ENCODE measurements at places on chromosomes 16 and 17.

DNA sequence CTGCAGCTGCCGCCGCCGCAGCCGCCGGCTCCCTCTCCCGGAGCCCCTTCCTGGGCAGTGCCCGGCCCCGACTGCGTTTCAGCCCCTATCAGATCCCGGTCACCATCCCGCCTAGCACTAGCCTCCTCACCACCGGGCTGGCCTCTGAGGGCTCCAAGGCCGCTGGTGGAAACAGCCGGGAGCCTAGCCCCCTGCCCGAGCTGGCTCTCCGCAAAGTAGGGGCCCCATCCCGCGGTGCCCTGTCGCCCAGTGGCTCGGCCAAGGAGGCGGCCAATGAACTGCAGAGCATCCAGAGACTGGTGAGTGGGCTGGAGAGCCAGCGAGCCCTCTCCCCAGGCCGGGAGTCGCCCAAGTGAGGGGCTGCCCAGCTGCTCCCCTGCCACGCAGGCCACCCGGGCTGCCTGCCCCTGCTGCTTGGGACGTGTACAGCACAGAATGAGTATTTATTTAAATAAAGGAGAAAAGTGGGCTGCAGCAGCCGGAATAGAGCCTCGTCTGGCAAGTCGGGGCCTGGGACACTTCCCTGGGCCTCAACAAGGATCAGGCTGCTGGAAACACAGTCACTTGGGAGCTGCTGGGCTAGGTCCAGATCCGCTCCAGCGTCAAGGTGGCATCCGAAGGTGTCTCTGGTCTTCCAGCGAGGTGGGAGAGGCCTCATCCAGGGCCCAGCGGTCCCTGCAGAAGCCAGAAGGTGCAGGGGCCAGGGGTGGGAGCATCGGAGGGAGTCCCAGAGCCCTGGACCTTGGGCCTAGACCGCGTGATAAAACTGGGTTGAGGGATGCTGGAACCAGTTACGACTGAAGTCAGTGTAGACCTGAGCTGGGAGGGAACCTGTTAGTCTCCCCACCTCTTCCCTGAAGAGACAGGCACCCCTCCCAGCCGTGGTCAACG is 8.8 kb downstream of the TBX2 start:
- DNase-seq: no peak

DNA sequence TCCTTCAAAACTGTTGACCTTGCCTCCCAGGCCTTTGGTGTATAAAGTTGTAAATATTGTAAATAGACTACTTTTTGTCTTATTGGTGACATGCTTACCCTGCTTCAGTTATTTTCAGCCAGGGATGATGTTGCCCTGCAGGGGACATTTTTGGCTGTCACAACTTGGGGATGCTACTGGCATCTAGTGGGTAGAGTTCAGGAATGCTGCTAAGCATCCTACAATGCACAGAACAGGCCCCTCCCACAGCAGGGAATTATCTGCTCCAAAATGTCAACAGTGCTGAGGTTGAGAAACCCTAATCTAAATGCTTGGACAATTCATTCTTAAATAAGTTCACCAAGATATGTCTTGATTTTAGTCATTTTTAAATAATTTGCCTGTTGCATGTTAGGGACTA is 459.8 kb downstream of the PMP22 start:
- DNase-seq: no peak

DNA sequence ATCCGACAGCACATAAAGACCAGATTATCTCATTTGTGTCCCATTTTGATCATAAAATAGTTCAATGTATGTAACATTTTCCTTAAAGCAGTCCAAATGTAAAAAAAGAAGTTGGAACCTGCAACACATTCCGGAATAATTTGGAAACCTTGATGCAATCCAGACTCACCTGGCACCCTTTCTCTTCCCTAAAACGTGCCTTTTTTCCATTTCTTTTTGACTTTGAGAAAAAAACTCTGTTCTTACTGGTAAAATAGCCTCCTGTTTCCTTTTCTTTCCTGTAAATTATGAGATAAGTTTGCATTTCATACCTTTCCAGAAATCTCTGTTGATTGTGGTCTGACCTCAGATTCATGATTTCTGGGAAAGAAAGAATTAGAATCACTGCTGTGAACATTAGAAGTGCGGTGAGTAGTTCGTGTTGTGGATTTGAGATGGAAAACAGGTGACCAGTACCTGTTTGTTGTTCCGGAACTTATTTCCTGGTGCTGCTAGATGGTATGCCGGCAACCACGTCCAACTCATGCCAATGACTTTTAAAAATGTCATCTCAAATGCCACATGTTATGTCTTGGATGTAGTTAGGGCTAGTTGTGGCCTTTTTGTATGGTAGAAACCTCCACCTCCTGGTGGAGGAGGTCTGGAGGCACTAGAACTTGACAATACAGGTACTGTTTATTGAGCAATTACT is 108.1 kb downstream of the SOCS1 start:
- DNase-seq: no peak

DNA sequence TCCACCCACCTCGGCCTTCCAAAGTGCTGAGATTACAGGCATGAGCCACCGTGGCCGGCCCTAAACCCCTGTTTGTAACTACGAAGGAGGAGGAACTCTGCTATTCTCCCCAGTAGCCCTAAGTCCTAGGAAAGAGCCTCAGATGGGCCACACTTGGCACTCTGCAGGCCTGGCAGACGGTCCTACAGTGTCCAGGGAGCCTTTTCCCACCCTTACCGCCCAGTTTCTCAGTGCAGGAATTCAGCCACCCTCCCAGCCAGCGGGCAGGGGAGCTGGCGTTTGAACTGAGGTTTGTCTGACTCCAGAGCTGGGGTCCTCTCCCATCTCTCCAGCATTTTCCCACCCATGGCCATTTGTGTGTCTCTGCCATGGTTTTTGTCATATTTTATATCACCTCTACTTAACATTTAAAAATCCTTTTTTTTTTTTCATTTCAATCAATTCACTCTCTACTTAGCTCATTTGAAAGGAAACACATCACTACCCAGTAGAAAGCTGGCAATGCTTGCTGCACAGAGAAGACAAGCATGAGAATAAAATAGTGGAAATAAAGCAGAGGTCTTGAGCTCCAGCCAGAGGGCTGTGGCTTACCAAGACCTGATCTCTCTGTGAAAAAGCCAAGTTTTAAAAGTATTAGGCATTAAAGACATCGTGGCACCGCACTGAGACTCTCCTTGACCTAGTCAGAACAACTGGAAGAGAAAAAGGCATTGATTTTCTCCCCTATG is 34.9 kb downstream of the BCO1 start:
- no peak for DNase-seq

DNA sequence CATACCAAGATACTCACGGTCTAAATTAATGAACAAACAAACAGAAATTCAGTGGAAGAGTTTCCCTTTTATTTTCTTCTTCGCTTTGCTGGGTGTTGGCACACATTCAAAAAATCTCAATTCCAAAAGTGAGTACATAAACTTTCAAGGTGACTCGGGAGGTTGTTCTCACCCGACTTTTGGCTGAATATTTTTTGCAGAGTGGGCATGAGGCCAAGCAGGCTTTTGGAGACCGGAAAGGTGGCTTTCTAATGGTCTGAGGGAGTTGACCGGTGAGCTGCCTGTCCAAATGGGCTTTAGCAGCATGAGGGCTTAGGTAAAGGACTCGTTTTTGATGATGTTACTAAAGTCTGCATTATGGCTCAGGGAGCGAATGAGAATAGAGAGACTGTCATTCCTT is 318.7 kb downstream of the CPPED1 start:
- no peak for DNase-seq

- no peak for DNase-seq
Measured at GRCh38 chr16:87253536-87253935, 63.7 kb downstream of the C16orf95 start.

DNA sequence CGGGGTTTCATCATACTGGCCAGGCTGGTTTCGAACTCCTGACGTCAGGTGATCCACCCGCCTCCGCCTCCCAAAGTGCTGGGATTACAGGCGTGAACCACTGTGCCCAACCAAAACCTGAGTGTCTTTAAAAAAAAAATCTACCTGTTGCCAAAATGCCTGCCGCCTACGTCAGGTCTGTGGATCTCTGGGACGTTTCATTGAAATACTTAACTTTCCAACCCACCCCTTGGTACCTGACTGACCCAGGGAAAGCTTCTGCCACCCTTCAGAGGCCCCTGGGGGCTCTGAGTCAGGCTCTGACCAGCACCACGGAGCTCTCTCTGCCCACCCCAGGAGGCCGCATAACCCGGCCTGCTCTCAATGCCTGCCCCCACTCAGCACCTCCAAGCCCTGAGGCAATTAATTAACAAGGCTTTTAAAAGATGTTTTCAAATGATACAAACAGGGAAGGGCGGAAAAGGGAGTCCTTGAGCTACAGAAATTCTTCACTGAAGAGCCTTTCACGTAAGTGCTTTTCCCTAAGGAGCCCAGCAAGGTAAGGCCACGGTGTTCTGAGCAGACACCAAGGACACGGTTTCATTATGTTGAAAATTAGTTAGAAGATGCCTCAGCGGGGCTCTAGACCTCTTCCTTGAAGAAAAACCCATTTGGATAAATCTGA is 29.3 kb upstream of the GSG1L start:
- DNase-seq: no peak

- no peak for DNase-seq
Measured at GRCh38 chr17:43755389-43755875, 3.2 kb downstream of the SOST start.

- no peak for DNase-seq
Measured at GRCh38 chr17:83010206-83011200, 68.9 kb upstream of the METRNL start.

DNA sequence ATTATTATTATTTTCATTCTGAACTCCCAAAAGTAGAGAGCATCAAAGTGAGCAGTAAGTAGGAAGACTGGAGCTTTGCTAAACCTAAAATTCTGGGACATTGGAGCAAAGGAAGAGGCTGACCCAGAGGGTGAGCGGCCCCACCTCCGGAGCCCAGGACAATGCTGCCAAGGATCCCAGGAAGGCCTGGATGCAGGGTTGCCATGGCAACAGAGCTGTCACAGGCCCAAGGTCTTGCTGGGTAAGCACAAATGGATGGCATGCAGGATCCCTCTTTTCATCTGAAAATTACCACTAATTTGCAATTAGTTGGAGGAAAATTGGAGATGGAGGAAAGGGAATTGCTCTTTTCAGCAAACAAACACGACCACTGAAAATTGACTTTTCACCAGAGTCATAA is 457.9 kb upstream of the CDH5 start:
- no peak for DNase-seq

- DNase-seq: no peak
Measured at GRCh38 chr16:12659871-12660270, 143.8 kb downstream of the CPPED1 start.

DNA sequence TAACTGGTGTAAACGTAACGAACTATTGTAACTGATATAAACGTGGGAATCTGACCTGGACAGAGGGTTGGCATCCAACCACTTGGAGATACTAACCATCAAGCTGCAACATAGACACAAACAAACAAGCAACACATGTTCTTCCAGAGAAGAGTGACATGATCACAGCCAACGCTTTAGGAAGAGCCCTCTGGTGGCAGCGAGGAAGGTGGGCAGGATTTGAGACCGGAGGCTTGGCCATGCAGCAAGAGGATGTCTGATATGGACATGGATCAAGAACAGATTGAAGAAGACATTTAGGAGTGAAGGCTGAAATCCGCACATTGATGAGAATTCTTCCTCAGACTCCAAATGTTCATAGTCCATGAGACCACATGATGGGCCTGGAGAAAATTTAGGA is 40.3 kb upstream of the TNRC6A start:
- DNase-seq: peak; percentile 21

- DNase-seq: peak; percentile 49
Measured at GRCh38 chr16:84932681-84933080, 78.7 kb downstream of the ZDHHC7 start.

- no peak for DNase-seq
Measured at GRCh38 chr16:8087597-8088289, 502.6 kb downstream of the TMEM114 start.

DNA sequence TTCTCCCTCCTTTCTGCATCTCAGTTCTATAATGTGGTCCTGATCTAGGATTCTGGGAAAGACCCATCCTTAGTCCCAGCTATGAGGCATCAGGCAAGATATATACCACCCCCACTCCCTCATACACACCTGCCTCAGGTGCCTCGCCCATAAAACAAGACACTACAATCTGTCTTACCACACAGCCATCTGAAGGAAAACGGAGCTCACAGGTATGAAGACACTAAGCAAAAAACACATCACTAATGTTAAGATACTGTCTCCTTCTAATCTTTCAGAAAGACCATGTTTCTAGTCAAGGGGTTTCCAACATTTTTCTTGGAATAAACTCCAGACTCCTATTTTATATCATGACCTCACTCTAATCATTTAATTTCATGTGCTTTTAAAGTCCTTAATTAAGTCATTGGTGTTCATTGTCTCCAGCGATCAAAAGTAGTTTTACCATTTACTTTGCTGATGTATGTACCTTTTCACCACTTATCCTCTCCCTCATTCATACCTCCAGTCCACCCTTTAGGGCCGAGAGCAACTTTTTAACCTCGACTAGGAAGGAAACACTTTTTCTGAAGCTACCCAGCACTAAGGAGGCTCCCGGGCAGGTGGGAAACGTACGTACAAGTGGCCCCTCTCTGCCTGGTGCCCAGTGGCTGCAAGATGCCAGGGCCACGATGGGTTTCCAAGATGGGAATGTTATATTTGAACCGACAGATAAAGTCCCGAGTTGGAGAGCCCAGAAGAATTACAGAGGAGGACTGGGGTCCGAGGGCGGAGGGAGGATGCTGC is 979 bp downstream of the MAP3K14 start:
- DNase-seq: no peak

DNA sequence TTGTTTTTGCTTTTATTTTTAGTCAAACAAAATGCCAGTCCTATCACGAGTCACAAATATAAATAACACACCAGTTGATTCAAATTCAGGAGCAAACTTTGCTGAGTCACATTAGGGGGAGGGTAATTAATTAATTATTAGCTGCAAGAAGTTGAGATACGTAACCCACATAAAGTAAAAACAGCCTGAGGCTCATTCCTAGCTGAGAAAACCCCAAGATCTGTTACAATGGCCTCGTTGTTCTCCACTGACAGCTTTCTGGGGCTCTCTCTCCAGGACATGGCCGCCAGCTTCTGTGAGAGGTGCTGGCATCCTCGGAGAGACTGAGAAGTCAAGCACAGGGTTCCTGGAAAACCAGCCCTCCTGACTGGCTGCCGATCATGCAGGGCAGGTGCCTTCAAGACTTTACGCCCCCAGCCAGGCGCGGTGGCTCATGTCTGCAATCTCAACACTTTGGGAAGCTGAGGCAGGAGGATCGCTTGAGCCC is 11.1 kb downstream of the RAB40B start:
- DNase-seq: no peak

DNA sequence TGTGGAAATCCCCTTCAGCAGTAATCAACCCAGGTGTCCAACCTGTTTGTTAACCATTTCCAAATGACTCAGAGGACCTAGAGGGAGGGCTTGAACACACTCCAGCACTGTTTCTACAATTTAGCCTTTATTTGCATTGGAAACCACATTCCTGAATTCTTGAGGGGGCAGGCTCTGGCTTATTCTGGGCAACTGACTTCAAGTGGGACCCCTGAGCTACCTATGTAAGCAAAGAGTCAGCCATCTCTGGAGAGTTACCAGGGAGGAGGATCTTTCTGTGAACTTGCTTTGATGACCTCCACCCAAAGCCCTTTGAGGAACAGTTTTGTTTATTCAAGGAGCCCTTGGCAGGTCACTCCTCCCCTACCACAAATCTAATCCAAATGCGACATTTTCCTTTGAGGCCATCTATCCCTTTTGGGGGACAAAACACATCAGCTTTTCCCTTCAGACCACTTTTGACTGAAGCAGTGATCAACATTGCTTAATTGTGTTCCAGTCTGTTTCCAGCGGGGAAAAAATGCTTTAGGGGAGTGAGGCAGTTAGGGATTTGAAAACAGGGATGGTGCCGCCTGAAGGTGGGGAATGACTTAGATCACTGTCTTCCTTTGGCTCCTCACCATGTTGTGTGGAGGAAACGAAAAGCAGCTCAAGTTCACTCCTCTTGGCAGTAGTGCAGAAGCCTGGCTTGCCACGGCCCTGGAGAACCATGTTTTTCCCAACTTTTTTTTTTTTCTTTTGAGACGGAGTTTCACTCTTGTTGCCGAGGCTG is 46.2 kb downstream of the TUBD1 start:
- DNase-seq: no peak

All from NCI-H1694 (cell line).